Progenitor cell of endocrine pancreas (in vitro differentiated cells): ENCODE measurements at places on chromosomes 2 and 18. TPM values are rescaled to one million over a fixed set of nuclear protein-coding genes. Genes with fewer than 3 reads are reported as not detected.

The TMEM200C gene
- 8.6 and 9.3 TPM in 2 replicates for total RNA-seq

The HK2 gene
- total RNA-seq = 18.2 and 20.0 TPM in 2 replicates

The IL1B gene
- total RNA-seq = not detected in 2 replicates

The CCNYL1 gene
- 18.8 and 25.4 TPM in 2 replicates for total RNA-seq

The KIF1A gene
- total RNA-seq = 132 and 140 TPM in 2 replicates

The CCDC68 gene
- 2.2 and 2.9 TPM in 2 replicates for total RNA-seq

The NDC80 gene
- 15.0 and 17.4 TPM in 2 replicates for total RNA-seq

The SP9 gene
- total RNA-seq = 0.11 TPM in 1 of 2 replicates, not detected in the other

The CTNNA2 gene
- 8.5 and 10.2 TPM in 2 replicates for total RNA-seq

The DSC3 gene
- total RNA-seq = 1.2 TPM in 2 replicates

The CFAP65 gene
- 0.65 and 0.67 TPM in 2 replicates for total RNA-seq

The FZD7 gene
- 74.2 and 74.4 TPM in 2 replicates for total RNA-seq

The USP14 gene
- total RNA-seq = 54.2 and 59.1 TPM in 2 replicates

The C2orf78 gene
- not detected in 2 replicates for total RNA-seq

The L3MBTL4 gene
- total RNA-seq = 8.0 and 11.5 TPM in 2 replicates

DNA sequence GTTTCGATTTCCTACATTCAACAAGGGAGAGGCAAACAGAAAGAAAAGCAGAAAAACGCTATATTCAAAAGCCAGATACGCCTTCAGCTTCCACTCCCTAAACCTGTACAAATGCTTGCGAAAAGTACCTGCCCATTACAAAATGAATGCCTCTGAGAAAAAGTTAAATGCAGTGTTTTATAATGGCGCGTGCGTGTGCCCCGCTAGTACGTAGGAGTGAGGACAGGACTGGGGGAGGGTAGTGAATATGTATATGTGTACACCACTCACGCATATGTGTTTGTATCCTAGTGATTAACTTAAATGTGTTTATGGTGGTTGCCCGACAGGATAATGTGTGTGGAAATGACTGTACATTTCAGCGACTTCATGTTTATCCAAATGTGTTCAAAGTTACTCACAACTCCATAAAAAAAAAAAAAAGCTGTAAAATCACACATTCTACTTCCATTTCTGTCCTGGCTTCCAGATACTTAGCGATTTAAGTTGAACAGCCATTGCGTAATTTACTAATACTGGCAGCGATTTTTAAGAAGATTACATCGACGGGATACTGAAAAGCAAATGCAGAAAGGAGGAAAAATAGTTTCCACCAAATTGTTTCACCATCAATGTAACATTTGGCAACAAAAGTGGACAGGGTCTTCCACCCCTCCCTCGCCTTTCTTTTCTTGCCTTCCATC lies 1.3 kb downstream of the NEUROD1 start:
- peak overlapping the region; percentile 69 for H3K4me3 ChIP-seq
- peaks cover 90% of the 10 kb centered on the region for H3K27me3 ChIP-seq
- H3K36me3 ChIP-seq = peaks cover 1% of the 10 kb centered on the region
- peak overlapping the region; percentile 58 for H3K27ac ChIP-seq
- no peak for DNase-seq
- H3K4me1 ChIP-seq = peaks cover 1% of the 10 kb centered on the region

- no peak overlapping the region for H3K4me3 ChIP-seq
- H3K27me3 ChIP-seq = no peaks in the 10 kb centered on the region
- H3K36me3 ChIP-seq = no peaks in the 10 kb centered on the region
Observed at GRCh38 chr2:211061612-211062296, 505.4 kb downstream of the CPS1 start.

- H3K27me3 ChIP-seq = no peaks in the 10 kb centered on the region
- no peak for DNase-seq
- peaks cover 13% of the 10 kb centered on the region for H3K4me1 ChIP-seq
- peak overlapping the region; percentile 67 for H3K27ac ChIP-seq
- no peaks in the 10 kb centered on the region for H3K36me3 ChIP-seq
Observed at GRCh38 chr2:186569897-186570296, 20.0 kb upstream of the ITGAV start.

- H3K4me1 ChIP-seq = peaks cover 3% of the 10 kb centered on the region
Observed at GRCh38 chr18:76994086-76994654, 138.4 kb downstream of the MBP start.

- no peaks in the 10 kb centered on the region for H3K27me3 ChIP-seq
- H3K4me1 ChIP-seq = peaks cover 11% of the 10 kb centered on the region
- H3K36me3 ChIP-seq = peaks cover 9% of the 10 kb centered on the region
- H3K27ac ChIP-seq = no peak overlapping the region
- no peak overlapping the region for H3K4me3 ChIP-seq
Observed at GRCh38 chr2:109537565-109538222, 76.1 kb downstream of the SEPTIN10 start.

GRCh38 chr2:136131961-136132824 lies 14.2 kb upstream of the CXCR4 start:
- H3K27ac ChIP-seq = no peak overlapping the region
- no peaks in the 10 kb centered on the region for H3K36me3 ChIP-seq
- peaks cover 16% of the 10 kb centered on the region for H3K27me3 ChIP-seq
- no peak overlapping the region for H3K4me3 ChIP-seq
- H3K4me1 ChIP-seq = peaks cover 27% of the 10 kb centered on the region

- H3K4me3 ChIP-seq = no peak overlapping the region
- peaks cover 4% of the 10 kb centered on the region for H3K4me1 ChIP-seq
- H3K27ac ChIP-seq = no peak overlapping the region
- peaks cover 11% of the 10 kb centered on the region for H3K27me3 ChIP-seq
Observed at GRCh38 chr2:185316383-185316782, 422.2 kb upstream of the FSIP2 start.

DNA sequence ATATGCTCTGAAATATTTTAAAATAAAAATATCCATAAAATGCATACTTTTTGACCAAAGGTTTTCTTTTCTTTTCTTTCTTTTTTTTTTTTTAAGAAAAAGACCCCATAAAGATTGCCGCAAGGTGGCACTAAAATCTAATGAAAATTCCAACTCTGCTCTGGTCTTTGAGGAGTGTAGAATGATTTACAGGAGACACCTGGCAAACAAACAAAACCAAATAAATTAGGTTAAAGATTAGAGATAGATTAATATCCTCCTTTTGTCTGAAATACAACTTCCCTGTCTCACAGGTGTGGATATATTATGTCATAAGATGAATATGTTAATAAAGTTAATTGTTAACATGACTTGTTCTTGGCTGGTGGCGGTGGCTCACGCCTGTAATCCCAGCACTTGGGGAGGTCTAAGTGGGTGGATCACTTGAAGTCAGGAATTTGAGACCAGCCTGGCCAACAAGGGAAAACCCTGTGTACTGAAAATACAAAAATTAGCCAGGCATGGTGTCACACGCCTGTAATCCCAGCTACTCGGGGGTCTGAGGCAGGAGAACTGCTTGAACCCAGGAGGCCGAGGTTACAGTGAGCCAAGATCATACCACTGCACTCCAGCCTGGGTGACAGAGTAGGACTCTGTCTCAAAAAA lies 3.5 kb upstream of the RHOB start:
- H3K27me3 ChIP-seq = peaks cover 3% of the 10 kb centered on the region
- H3K4me3 ChIP-seq = peak overlapping the region; percentile 16
- no peaks in the 10 kb centered on the region for H3K36me3 ChIP-seq
- H3K4me1 ChIP-seq = peaks cover 17% of the 10 kb centered on the region
- peak overlapping the region; percentile 98 for H3K27ac ChIP-seq
- DNase-seq = no peak

GRCh38 chr2:20582600-20583221 lies 68.2 kb downstream of the HS1BP3 start:
- H3K36me3 ChIP-seq = no peaks in the 10 kb centered on the region
- peaks cover 3% of the 10 kb centered on the region for H3K27me3 ChIP-seq
- peaks cover 23% of the 10 kb centered on the region for H3K4me1 ChIP-seq
- H3K27ac ChIP-seq = no peak overlapping the region
- no peak overlapping the region for H3K4me3 ChIP-seq
- DNase-seq = no peak

DNA sequence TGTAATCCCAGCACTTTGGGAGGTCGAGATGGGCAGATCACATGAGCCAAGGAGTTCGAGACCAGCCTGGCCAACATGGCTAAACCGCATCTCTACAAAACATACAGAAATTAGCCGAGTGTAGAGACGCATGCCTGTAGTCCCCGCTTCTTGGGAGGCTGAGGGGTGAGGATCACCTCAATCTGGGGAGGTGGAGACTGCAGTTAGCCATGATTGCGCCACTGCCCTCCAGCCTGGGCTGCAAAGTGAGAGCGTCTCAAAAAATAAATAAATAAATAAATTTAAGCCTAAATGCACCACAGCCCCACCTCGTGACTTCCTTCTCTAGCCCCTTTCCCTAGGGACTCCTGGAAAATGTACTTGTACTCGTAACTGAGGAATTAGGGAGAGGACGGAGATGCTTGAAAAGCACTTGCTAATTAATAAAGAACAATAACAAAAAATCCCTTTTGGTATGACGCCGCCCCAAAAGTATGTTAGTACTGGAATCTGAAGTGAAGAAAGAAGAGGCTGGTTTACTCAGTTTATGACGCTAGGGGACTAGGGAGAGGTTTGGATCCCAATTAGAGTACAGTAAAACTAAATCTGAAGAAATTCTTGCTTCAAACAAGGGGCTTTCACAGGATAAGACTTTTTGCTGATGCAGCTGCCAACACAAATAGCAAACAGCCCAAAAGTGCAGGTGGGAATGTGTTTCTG lies 887 bp upstream of the ZNF396 start:
- no peak for DNase-seq
- H3K4me1 ChIP-seq = peaks cover 9% of the 10 kb centered on the region
- H3K27me3 ChIP-seq = peaks cover 16% of the 10 kb centered on the region
- peaks cover 1% of the 10 kb centered on the region for H3K36me3 ChIP-seq
- H3K4me3 ChIP-seq = peak overlapping the region; percentile 79

- H3K4me1 ChIP-seq = peaks cover 7% of the 10 kb centered on the region
- peak overlapping the region; percentile 72 for H3K4me3 ChIP-seq
- no peak for DNase-seq
- H3K27ac ChIP-seq = no peak overlapping the region
- peaks cover 43% of the 10 kb centered on the region for H3K27me3 ChIP-seq
- H3K36me3 ChIP-seq = no peaks in the 10 kb centered on the region
Observed at GRCh38 chr2:127423478-127423843, 5.2 kb downstream of the PROC start.

DNA sequence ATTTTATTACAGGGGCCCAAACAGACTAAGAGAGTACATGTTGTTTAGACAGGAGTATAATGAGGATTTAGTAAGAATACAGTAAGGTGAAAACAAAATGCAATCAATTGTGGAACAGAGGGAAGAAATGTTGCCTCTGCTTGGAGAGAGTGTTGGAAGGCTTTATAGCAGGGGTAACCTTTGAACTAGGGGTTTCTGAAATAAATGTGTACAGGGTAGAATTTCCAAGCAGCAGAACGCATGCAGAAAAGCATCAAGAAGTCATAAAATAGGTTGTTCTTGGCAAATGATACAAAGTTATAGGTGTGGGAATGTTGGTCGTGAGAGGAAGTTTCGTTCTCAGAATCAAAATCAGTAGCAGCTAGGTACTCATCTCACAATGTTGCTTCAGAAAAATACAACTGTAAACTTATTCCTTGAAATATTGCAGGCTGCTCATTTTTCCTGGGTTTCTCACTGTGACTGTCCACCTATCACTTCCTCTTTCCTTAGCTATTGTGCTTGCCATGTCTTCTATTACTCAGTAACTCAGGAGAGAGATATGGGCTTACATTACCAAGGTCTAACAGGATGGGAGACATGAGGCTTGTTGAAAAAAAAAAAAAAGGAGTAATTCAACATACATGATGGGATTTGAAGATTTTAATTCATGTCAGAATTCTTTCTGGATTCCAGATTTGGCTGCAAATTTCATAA lies 17.1 kb upstream of the HNMT start:
- no peak overlapping the region for H3K27ac ChIP-seq
- H3K27me3 ChIP-seq = no peaks in the 10 kb centered on the region
- no peak for DNase-seq
- H3K36me3 ChIP-seq = peaks cover 2% of the 10 kb centered on the region
- H3K4me1 ChIP-seq = peaks cover 38% of the 10 kb centered on the region

GRCh38 chr18:75656035-75656434 lies 228.5 kb upstream of the SMIM21 start:
- peak overlapping the region; percentile 38 for H3K27ac ChIP-seq
- H3K36me3 ChIP-seq = peaks cover under 1% of the 10 kb centered on the region

- H3K4me3 ChIP-seq = peak overlapping the region; percentile 97
- DNase-seq = no peak
- peak overlapping the region; percentile 95 for H3K27ac ChIP-seq
- no peaks in the 10 kb centered on the region for H3K27me3 ChIP-seq
- no peaks in the 10 kb centered on the region for H3K36me3 ChIP-seq
Observed at GRCh38 chr2:36965206-36965605, 1.1 kb downstream of the STRN start.

DNA sequence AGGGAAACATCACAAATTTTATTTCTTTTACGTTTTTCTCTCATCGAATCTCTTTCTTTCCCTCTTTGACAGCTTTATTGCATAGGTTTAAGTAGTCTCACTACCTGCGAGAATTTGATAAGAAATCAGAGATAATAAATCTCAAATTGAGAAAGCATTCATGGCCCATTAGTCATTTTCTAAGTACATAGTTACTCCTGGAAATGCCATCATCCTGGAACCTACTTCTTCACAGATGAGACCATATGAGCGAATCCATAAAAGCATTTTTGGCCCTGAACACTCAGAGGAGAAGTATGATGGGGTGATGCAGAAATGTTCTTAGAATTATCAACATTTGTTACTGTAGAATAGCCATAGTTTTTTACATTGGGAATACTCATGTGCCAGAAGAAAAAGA lies 138.0 kb upstream of the ARHGAP28 start:
- peaks cover 1% of the 10 kb centered on the region for H3K36me3 ChIP-seq
- no peak for DNase-seq
- H3K27me3 ChIP-seq = no peaks in the 10 kb centered on the region
- no peak overlapping the region for H3K4me3 ChIP-seq

DNA sequence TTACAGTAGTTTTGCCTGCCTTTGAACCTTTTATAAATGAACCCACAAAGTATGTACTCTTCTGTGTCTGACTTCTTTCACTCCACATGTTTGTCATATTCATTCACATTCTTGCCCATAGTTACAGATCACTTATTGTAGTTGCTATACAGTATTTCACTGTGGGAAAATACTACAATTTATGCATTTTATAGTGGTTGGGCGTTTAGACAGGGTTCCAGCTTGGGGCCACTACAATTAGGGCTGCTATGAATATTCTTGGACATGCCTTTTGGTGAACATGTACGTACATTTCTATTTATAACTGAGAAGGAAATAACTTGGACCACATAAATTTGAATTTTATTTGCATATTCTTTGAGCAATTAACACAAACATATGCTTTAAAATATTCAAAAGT lies 15.4 kb upstream of the PMAIP1 start:
- no peaks in the 10 kb centered on the region for H3K27me3 ChIP-seq
- H3K4me3 ChIP-seq = no peak overlapping the region
- H3K36me3 ChIP-seq = no peaks in the 10 kb centered on the region
- no peak for DNase-seq
- peaks cover 12% of the 10 kb centered on the region for H3K4me1 ChIP-seq

GRCh38 chr2:145408980-145409379 lies 889.1 kb upstream of the ZEB2 start:
- no peak overlapping the region for H3K4me3 ChIP-seq
- H3K27ac ChIP-seq = no peak overlapping the region
- DNase-seq = no peak
- peaks cover 6% of the 10 kb centered on the region for H3K27me3 ChIP-seq
- no peaks in the 10 kb centered on the region for H3K36me3 ChIP-seq

- no peak for DNase-seq
- peaks cover under 1% of the 10 kb centered on the region for H3K4me1 ChIP-seq
- H3K36me3 ChIP-seq = peaks cover 1% of the 10 kb centered on the region
Observed at GRCh38 chr2:148935791-148936190, 60.8 kb downstream of the KIF5C start.

- no peak overlapping the region for H3K27ac ChIP-seq
- peaks cover 5% of the 10 kb centered on the region for H3K36me3 ChIP-seq
- no peaks in the 10 kb centered on the region for H3K27me3 ChIP-seq
- no peak overlapping the region for H3K4me3 ChIP-seq
- no peak for DNase-seq
Observed at GRCh38 chr2:207929923-207930322, 95.4 kb downstream of the PLEKHM3 start.

- H3K27ac ChIP-seq = no peak overlapping the region
- peaks cover 5% of the 10 kb centered on the region for H3K36me3 ChIP-seq
- no peaks in the 10 kb centered on the region for H3K27me3 ChIP-seq
- H3K4me1 ChIP-seq = no peaks in the 10 kb centered on the region
Observed at GRCh38 chr2:240501531-240501991, 56.2 kb downstream of the ANKMY1 start.
